ENCODE measurements at places on chromosomes 4 and X.

- no peak for DNase-seq
These were observed 23.8 kb upstream of the CD38 start for GRCh38 chr4:15754323-15754722.

- no peak for DNase-seq
These were observed 18.1 kb upstream of the ZFX start for GRCh38 chrX:24131476-24131875.

GRCh38 chrX:112846782-112847181 is 6.2 kb upstream of the AMOT start:
- DNase-seq = no peak

- DNase-seq = no peak
These were observed 8.2 kb downstream of the MTHFD2L start for GRCh38 chr4:74166135-74166534.

Data from NCI-H345 (cell line).